ENCODE measurements at places on chromosomes 5 and 9.

GRCh38 chr9:108178318-108178717 lies 677.5 kb downstream of the ACTL7B start:
- no peak for DNase-seq

GRCh38 chr5:134143944-134144941 lies 29.8 kb downstream of the TCF7 start:
- DNase-seq, result no peak

- DNase-seq, result no peak
Observed at GRCh38 chr9:121157939-121158338, 43.7 kb downstream of the RAB14 start.

GRCh38 chr5:73387149-73387591 lies 61.4 kb downstream of the FOXD1 start:
- DNase-seq, result no peak

- no peak for DNase-seq
Observed at GRCh38 chr9:90064248-90064647, 459.4 kb downstream of the GADD45G start.

GRCh38 chr9:105535920-105536668 lies 21.8 kb upstream of the FKTN start:
- DNase-seq, result no peak
